Activated T-cell treated with anti-CD3 and anti-CD28 coated beads for 1 hour (primary cell): ENCODE measurements at places on chromosomes 6 and 20.

GRCh38 chr6:116159782-116160524, 34.0 kb upstream of the COL10A1 start:
- no peak for DNase-seq

- DNase-seq, result no peak
Measured at GRCh38 chr20:6122111-6122872, 538 bp downstream of the FERMT1 start.

DNA sequence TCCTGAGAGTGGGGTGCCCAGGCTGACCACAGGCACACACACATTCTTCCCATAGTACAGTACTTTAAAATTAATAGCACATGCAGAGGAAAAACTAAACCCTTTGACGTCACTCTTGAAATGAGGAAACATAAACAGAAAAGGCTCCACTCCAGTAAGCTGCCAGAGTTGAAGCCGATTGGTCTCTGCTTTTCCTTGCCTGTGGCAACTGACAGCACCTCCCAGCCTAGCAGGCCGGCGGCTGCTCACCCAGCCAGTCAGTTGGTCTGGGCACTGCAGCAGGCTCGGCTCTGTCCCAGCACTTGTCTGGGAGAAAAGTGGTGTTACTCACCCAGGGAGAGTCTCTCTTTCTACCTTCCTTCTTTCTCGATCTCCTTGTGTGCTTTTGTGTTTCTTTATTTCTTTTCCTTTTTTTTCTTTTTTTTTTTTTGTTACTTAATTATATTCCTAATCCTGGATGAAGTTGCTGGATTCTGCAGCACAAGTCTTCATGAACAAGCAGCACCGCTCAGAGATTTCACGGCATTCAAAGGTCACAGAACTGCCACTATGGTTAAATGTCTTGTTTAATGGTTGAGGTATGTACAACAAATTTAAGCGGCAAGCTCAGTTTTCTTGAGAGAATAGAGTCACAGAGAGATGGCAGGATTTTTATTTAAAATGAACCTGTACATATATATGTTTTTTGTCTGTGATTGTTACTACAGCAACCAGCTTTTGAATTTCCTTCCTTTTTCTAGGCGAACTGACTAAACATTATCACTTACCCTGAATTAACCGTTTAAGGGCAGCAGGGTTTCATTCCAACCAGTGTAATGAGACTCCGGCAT, at the start of gene PDE7B:
TSS of gene PDE7B (plus strand) at position 260 of the 830 bp plus-strand sequence.
- peak; percentile 4 for DNase-seq

GRCh38 chr6:36613200-36613995, 19.2 kb downstream of the SRSF3 start:
- no peak for DNase-seq

DNA sequence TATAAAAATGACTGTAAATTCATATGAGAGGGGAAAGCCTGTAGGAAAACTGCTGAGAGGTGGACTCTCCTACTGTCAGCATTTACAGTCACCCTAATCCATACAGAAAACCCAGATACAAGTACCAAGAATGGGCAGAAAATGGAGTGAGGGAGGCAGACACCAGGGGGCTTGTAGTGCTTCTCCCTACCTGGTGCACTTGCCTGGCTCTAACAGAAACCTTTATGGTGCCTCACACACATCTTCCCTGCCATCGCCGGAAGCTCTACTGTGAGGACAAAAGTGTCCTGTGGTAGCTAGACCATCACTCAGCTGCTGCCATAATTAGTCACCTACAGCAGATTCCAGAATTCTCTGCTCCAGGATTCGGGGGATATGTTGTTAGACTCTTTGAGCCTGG, 441.3 kb downstream of the TFAP2B start:
- DNase-seq, result no peak

DNA sequence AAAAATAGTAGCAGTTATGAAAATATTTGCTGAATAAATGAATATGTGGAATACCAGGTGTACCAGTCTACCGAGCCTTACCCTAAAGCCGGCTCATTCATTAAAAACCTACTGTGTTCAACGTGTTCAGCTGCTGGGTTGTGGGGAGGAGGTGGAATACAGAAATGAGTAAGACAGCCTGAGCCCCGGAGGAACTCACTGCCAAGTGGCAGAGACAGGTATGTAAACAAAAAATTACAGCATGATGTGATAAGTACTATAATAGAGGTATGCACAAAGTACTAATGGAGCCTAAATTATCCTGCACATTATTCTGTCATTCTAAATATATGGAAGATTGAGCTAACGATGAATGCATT, 6.8 kb upstream of the ADTRP start:
- no peak for DNase-seq

- no peak for DNase-seq
Measured at GRCh38 chr6:53615633-53616449, 49.7 kb downstream of the KLHL31 start.

DNA sequence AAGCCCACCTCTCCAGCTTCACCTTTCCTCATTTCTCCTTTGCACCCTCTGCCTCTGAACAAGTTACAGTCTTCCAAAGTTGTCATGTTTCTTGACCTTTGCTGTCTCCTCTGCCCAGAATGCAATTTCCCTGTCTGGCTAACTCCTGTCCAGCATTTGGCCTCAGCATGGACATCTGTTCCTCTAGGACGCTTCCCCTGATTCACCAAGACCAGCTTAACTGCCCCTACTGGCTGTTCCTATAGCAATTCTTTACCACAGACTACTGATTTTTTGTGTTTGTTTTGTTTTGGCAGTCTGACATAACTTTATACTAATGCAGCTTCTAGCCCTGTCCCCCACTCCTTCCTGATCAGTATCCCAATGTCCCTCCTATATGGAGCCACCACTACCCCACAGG, 13.4 kb downstream of the GNL1 start:
- no peak for DNase-seq

DNA sequence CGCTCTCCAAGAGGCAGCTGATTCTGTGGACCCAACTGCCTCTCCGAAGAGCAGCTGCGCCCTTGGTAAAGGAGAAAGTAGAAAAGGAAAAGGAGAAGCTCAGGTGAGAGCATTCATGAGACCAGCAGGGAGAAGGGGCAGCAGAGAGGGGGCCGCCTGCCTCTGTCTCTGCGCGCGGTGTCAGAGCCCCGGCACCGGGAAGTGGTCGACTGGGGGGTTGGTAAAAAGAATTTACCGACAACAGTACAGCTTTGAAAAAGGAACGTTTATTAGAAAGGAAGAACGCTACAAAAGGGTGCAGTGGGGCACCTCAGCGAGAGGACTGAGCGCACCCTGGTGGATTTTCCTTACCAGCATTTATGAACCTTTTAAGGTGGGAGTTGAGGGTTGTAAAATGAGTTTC, 61.9 kb downstream of the GPR6 start:
- peak; percentile 18 for DNase-seq

GRCh38 chr6:12012038-12012557, at the start of gene HIVEP1:
TSS of gene HIVEP1 (plus strand) at chr6:12012312. CDS start at chr6:12015629, 3,317 bp downstream.
- DNase-seq, result no peak

- no peak for DNase-seq
Measured at GRCh38 chr6:123117145-123117908, 121.3 kb downstream of the CLVS2 start.

DNA sequence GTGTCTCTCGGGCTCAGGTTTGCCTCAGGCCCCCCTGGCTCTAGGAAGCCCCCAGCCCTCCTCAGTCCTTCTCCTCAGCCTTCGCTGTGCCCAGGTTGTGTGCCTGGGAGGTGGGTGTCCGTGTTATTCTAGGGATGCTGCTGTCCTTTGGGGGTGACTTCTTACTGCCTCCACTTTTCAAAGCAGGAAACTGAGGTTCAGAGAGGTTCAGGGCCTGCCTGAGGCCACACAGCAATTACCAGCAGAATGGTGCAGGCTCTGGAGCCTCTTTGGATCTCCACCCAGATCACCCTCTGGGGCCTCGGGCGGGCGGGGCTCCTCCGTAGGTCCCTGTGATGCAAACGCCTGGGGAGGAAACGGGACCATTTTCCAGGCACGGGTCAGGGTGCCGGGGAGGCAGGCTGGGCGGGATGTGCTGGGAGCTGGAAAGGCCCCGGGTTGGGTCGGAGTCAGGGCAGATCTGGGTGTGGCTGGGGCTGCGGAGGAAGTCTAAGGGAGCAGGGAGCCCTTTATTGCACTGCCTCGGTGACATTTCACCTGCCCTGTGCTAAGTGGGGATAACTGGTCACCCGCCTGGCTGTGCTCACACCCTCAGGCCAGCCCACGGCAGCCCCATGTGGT, 23.2 kb downstream of the GATA5 start:
- DNase-seq, result no peak

- DNase-seq, result no peak
Measured at GRCh38 chr20:50579511-50579910, 69.3 kb downstream of the PTPN1 start.

GRCh38 chr20:10792291-10792690, 118.5 kb upstream of the JAG1 start:
- DNase-seq, result no peak

GRCh38 chr6:114446342-114446741, 103.5 kb upstream of the HS3ST5 start:
- no peak for DNase-seq

DNA sequence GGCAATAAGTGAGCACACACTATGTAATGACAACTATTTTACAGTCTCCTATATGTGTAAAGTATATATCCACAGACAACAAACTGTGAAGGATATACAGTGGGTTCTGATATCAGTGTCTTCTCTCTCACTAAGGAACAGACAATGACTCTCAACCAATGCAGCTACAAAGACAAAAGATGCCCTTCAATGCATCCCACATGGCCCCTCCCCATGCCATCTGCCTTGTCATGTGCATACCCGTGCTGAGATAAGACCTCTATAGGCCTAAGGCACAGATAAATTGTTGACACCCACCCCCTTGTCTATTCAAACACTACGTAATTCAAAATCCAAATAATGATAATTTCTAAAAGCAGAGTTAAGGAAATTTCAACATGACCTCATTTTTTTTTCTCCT, 1123.5 kb upstream of the MAP3K7 start:
- DNase-seq, result no peak

- no peak for DNase-seq
Measured at GRCh38 chr20:50724851-50725723, 6.3 kb upstream of the PARD6B start.

GRCh38 chr6:136592930-136593673, 42.9 kb upstream of the MAP7 start:
- DNase-seq, result no peak

GRCh38 chr6:56404599-56404998, 157.2 kb upstream of the COL21A1 start:
- no peak for DNase-seq

DNA sequence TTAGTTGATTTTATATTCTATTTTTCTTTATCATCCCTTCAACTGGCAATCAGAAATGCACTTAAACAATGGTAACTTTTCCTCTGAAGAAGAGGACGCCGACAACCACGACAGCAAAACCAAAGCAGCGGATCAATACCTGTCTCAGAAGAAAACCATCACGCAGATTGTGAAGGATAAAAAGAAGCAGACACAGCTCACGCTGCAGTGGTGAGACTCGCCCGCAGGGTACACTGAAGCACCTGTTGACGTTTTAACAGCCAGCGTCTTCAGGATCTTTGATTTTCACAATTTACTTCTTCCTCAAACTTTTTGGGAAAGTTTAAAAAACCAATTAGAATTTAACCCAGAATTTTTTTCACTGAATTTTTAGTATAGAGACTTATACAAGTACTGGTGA, 701 bp downstream of the RFX6 start:
- DNase-seq, result no peak

GRCh38 chr6:52227495-52227894, 16.8 kb downstream of the IL17F start:
- no peak for DNase-seq

- DNase-seq, result no peak
Measured at GRCh38 chr6:20606831-20607230, 72.6 kb downstream of the CDKAL1 start.

- no peak for DNase-seq
Measured at GRCh38 chr6:155319902-155320301, 5.6 kb upstream of the TFB1M start.

- DNase-seq, result no peak
Measured at GRCh38 chr6:126113261-126113660, 126.9 kb downstream of the TRMT11 start.

DNA sequence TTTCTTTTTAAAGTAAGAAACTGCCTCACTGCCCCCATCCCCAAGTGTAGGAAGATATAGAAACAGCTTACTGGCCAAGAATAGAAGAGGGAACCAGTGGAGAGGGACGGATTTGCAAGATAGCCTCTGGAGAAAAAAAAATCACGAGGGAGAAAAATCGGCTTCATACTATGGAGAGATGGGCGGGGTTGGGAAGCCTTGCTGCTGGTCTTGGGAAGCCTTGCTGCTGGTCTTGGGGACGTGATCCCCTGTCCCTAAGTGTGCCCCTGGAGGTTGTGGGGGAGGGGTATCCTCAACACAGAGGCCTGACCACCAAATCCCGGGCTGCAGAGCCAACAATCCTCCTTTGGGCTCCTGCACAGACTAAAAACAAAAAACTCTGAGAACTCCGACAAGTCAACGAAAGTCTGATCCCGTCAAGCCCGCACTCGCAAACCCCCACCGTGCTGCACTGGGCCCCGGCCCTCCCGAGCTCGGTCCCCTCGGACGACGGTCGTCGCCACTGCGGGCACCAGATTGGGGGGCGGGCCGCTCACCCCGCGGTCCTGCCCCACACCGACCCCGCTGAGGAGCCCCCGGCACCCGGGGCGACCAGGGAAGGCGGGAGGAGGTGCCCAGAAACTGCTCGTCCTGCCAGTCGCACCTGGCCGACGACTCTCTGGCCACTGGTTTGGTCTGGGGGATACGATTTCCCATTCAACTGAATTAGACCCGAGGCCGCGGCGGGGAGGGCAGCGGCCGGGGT, 750 bp downstream of the MAP7 start:
- no peak for DNase-seq

DNA sequence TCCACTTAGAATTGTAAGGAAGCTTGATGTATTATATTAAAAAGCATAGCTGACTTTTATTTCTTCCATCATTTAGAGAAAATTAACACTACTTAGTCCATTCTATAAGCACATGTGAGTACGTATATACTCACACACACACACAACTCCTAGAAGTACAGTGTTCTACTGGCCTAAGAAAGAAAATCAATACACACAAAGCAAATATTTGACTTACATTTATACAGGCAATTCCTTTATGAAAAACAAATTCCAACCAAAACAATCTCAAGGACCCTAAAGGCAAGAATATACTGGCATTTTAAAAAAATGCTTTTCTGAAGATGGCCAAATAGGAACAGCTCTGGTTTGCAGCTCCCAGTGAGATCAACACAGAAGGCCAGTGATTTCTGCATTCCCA, 71.9 kb downstream of the NRSN1 start:
- no peak for DNase-seq

DNA sequence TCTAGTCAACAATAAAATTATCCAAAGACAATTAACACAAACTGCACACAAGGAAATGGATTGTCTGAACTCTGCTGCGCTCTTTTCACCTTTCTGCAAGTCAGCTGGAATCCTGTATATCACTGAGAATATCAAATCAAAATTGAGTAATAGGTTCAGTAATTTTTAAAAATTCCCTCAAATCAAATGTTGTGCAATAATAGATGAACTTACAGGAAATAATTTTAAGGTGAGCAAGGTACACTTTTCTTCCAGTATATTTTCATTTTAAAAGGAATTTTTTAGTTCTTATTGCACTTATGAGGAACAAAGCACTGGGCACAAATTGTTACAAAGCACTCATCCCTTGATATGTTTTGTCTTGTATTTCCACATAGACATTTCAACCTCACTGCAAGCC, 1.2 kb downstream of the SAYSD1 start:
- no peak for DNase-seq
